ENCODE measurements at places on chromosomes 2 and 18.
A peak's percentile ranks its signal among the peaks of the same experiment; 100 is the strongest.

- DNase-seq: no peak
Measured at GRCh38 chr18:36931106-36931505, 102.2 kb downstream of the KIAA1328 start.

DNA sequence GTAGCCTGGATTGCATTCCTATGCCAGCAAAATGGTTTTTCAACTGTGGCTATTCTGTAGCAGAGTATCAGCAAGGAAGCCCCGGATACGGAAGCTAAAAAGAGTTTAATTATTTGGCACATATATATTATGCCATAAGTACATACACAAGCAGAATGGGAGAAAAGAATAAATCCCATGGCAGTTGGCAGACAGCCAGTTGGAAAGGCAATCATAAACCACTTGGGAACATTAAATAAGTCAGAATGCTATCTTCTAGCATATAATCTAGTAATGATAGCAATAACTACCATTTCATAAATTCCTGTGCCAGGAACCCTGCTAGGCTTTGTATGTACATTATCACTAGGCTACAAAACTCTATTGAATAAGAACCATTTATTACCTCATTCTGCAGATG is 26.0 kb downstream of the GALNT5 start:
- no peak for DNase-seq

- DNase-seq: no peak
Measured at GRCh38 chr2:209907746-209908145, 94.7 kb upstream of the RPE start.

DNA sequence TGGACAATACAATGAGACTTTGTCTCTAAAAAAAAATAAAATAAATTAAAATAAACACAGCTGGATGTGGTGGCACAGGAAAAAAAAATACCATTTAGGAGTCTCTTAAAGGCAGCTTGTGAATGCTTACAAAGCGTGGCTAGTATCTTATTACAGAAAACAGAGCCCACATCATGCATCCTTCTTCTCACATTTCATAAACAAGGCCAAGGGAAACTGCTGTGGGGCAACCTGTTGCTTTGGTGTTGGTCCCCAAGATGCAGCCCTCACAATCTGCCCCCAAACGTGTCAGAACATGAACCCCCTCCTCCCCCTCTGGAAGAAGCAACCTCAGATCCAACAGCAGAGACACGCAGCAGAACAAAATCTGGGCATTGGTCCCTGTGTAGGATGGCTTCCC is 2.6 kb downstream of the SLC14A1 start:
- no peak for DNase-seq

DNA sequence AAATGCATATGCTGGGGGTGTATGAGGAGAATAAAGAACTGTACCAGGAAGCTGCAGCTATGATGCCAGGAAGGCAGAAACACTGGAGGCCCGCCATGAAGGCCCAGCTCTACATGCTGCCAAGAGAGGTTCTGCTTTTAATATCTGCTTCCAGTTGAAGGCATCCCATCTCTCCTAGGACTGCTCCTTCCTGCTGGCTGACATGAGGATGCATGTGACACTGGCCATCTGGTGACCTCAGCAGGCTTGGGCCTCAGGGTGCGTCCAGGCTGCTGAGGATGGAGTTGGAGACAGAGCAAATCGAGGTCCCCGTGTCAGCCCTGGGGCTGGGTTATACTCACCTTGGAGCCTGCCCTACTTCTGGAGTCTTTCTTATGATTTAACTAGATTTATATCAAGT is 49.0 kb downstream of the PSMG2 start:
- no peak for DNase-seq

DNA sequence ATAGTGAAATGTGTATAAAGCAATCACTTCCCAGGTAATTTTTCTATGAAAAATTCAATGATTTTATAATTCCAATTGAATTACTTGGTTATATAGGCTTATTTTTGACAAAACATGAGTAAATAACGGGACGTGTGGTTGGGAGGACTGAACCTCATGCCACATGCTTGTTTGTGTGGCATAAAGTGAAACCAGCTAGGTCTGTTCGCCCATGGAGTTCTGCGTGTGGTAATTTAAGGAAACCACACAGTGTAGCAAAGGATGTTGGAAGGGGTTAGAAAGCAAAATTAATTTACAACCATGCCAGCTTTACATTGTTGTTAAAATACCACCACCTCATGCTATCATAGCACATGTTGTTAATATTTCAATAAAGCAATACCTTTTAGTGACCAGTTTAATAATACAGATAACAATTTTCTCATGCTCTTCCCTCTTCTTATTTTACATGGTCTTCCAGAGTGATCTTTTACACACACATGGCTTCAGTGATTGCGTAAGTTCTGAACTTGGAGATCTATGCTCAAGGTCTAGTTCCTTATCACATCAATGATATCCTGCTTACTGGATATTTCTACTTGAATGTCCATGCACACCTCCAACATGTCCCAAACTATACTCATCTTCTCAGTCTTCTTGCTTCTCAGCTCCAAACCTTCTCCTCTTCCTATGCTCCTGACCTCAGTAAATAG is 156.4 kb upstream of the ITGA4 start:
- no peak for DNase-seq

DNA sequence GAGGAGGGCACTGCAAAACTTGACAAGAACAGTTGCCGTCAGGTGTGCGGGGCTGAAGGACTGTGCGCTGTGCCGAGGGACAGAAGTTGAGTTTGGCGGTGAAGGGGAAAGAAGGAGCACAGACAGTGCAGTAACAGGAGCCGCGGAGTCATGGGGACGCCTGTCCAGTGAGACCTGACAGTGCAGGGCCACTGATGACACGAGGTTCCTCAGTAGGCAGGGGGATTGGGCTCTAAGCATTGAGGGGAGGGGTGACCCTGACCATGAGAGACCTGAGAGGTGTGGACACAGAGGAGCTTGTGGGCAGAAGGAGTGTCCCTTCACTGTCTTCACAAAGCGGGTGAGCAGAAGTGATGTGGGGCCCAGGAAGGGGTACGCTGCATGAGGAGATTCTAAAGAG is 104.8 kb downstream of the MTCL1 start:
- DNase-seq: no peak

GRCh38 chr2:85341269-85342029 is 12.9 kb downstream of the RETSAT start:
- DNase-seq: no peak

GRCh38 chr2:196884368-196884767 is 42.1 kb downstream of the PGAP1 start:
- no peak for DNase-seq

- DNase-seq: peak; percentile 31
Measured at GRCh38 chr2:216687646-216688045, 7.7 kb downstream of the IGFBP5 start.

- DNase-seq: no peak
Measured at GRCh38 chr2:1975060-1975459, 230.7 kb upstream of the PXDN start.

DNA sequence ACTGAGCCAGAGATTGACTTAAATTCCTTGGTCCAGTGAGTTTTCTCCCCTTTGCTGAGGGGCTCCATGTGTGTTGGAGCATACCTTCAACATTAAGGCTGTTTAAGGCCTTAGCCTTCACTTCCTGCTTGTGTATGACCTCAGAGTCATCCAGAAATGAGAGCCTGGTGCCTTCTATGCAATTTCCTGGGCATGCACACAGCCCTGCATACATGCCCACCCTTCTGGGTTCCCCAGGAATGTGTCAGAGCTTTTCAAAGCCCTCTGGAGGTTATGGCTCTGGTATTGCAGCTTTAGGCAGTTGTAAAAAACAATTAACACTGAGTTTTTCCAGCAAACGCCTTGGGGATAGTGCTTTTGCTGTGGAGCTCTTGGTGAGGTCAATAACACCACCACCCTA is 16.7 kb downstream of the IL1R1 start:
- no peak for DNase-seq

DNA sequence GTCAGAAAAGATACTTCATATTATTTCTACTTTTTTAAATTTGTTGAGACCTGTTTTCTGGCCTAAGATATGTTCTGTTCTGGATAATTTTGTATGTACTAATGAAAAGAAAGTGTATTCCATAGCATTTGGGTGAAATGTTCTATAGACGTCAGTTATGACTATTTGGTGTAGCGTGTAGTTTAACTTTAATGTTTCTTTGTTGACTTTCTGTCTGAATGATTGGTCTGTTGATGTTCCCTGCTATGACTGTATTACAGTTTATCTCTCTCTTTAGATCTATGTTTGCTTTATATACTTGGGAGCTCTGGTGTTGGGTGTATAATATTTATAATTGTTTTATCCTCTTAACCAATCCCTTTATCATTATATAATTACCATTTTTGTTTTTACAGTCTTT is 352.4 kb downstream of the PTPRM start:
- DNase-seq: no peak

DNA sequence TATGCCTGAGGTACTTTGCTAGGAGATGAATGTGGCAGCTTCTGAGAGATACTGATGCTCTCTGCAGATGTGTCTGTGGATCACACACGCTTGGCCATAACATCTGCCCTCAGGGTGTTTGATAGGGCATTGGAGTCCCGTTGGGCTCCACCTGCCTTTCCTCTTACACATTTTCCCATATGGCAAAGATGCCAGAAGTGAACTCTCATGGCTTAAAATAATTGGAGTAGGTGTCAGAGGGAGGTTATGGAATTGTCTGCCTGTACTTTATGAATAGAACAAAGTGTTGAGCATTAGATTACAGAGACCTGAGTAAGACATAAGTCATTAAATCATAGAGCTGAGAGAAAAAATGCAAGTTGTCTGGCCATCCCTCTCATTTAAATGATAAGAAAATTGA is 75.3 kb upstream of the PNPT1 start:
- DNase-seq: no peak

DNA sequence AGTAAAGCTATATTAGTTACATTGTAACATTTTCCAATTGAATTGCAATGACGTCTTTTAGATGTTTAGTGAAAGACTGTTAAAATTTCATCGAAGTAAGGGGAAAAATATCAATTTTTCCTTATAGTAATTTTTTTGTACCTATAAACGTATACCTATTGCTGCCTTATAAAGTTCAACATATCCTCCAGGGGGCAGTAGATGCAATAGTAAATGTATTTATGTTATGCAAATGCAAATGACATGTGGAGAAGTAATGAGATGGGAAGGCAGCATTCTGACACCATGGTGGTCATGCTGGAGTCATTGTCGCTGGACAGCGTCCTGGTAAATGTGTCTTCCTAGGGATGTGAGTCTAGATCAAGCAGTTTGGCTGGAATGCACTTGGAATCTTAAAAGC is 38.7 kb downstream of the MSTN start:
- no peak for DNase-seq

GRCh38 chr2:68837164-68837860 is 33.9 kb downstream of the BMP10 start:
- DNase-seq: peak; percentile 45

GRCh38 chr2:14650066-14650465 is 17.5 kb downstream of the LRATD1 start:
- DNase-seq: no peak

DNA sequence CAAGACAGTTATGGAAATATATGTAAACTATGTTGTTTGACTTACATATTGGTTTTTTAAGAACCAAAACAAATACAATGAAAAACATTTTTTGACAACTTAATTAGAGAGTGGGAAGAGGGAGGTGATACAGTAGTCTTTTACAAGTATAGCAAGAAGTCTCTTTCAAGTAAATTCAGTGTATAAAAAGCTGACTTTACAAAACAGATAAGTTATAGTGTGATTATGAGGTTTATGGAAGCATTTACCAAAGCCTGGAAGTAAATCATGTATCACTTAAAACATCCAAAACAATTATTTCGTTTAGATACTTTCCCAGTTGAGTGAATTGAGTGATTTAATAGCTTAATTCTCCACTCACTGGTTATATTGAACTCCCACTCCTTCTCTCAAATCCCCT is 66.7 kb upstream of the SLC4A10 start:
- no peak for DNase-seq

DNA sequence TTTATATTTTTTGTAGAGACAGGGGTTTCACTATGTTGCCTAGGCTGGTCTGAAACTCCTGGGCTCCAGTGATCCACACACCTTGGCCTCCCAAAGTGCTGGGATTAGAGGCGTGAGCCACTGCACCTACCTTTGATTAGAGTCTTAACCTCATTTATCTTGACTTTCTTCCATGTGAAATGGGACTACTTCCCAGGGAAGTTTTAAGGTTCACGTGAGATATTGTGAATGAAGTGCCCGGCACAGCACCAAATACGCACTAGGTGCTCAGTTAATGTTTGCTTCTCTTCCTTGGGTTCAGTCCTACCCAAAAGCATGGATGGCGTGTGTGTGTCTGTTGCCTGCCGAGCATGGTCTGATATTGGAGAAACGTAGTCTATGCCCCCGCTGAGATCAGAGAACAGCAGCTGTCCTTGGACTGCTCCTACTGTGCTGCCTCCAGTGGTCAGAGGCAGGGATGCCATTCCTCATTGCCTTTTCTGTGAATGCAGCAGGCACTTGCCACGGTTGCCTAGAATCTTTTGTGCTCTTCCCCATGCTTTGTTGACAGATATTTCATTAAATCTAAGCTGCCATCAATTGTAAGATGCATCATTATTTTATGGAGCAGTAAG is 12.3 kb upstream of the TFCP2L1 start:
- no peak for DNase-seq

- DNase-seq: no peak
Measured at GRCh38 chr2:171855401-171855800, 38.6 kb downstream of the SLC25A12 start.

DNA sequence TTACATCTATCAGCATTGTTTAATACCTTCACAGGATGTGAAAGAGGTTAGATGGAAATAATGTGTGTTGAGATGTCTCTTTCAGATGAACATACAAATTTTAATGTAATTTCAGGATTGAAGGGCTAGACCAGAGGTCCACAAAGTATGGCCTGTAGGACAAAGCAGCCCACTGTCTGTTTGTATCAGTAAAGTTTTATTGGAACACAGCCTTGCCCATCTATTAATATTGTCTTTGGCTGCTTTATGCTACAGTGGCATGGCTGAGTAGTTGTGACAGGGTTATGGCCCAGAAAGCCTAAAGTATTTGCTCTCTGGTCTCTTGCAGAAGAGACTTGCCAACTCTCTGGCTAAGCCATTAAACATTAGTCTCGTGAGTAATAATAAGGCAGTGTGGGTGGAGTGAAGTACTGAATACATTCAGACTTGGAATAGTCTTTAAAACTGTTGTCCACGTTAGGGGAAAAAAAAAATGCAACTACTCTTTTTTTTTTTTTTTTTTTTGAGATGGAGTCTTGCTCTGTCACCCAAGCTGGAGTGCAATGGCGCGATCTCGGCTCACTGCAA is 74.5 kb upstream of the NOSTRIN start:
- no peak for DNase-seq

Data from ovary (tissue), 10 donors.